ENCODE measurements at places on chromosomes 4 and X.

DNA sequence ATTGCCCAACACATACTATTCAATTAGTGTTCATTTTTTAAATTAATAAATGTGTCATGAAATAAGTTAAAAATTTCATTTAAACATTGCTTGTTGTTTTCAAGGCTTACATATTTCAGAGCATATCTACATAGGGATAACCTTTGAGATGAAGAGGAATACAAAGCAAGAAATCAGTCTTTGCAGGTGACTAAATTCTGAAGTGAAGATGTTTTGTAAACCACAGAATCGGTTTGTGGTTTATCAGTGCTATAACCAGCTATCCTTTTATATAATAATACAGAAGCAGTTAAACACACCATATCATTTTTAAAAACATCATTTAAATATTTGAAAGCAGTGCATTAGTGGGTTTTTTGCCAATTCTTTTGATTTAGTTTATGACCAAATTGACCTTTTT, 26.9 kb downstream of the FAM241A start:
- DNase-seq: no peak

DNA sequence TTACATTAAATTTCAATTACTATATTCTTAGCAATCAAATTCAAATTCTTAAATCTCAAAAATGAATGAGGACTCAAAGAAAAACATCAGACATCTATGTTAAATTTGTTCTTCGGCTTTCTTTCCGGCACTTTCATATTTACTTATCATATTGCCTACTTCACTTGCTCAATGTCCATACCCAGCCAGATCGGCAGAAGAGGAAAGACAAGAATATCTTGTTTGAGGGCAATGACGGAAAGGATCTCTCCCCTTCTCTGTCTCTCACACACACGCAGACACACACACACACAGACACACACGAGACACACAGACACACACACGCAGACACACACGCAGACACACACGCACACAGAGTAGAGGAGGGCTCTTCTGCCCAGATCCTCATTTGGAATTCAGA, 13.2 kb upstream of the IRF2 start:
- no peak for DNase-seq

- DNase-seq: no peak
Observed at GRCh38 chr4:3852711-3853110, 86.5 kb downstream of the ADRA2C start.

- no peak for DNase-seq
Observed at GRCh38 chrX:72299891-72300630, 5.7 kb downstream of the CITED1 start.

GRCh38 chrX:97498093-97498492, 614.4 kb downstream of the RPA4 start:
- DNase-seq: no peak

GRCh38 chrX:119669424-119670037, 23.4 kb downstream of the SEPTIN6 start:
- DNase-seq: peak; percentile 44

DNA sequence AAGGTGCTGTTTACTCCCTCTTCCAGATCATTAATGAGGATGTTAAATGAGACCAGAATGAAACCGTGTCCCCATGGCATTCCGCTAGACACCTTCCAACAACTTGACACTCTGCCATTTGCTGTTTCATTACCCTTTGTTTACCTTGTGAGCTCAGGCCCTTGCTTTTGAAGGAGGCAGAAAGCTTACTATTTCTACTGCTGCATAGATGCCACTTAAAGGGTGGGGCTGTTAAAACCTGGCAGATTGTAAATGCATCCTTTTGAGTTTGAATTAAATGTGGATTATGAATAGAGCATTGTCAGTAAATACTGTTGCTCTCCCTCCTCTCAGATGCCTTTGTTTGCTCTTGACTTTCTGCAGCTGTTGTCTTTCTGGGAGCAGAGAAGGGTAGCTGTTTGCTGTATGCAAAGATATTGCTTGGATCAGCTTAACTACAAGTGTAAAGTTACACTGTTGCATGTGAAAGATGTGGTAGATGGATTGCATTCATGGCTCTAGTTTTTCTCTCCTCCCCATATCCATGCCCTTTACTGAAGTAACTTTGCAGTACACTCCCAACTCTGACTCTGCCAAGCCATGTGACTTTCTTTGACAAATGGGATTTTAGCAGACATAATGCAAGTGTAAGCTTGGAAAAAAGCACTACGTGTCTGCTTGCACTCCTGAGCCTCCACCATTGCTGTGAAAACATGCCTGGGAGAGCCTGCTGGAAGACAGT, 75.0 kb upstream of the DHX15 start:
- DNase-seq: peak; percentile 15

All from fibroblast of pulmonary artery (primary cell).